Gastrocnemius medialis (tissue), 4 donors: ENCODE measurements at places on chromosomes 5 and 9. TPM values are rescaled to one million over a fixed set of nuclear protein-coding genes. Genes with fewer than 3 reads are reported as not detected.
A peak's percentile ranks its signal among the peaks of the same experiment; 100 is the strongest.

DNA sequence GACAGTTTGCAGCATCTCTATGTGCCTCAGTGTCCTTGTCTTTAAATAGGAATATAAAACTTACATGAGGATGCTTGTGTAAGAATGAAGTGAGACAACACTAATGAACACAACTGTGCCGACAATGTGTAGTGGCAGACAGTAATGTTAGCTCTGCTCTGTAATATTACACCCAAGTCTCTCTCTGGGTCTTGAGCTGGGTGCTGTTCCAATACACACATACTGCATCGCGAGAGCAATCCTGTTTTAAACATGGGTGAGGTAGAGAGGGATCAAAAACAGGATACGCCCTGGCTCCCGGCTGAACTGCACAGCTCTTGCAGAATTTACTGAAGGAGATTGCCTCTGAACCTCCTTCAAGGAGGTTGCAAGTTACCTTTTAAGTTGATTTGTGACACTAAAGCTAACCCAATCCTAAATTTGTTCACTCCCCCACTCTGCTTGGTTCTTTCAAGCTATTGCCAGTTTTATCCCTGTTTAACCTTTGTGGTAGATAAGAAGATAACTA, 155.2 kb upstream of the ISL1 start:
- no peak for DNase-seq

DNA sequence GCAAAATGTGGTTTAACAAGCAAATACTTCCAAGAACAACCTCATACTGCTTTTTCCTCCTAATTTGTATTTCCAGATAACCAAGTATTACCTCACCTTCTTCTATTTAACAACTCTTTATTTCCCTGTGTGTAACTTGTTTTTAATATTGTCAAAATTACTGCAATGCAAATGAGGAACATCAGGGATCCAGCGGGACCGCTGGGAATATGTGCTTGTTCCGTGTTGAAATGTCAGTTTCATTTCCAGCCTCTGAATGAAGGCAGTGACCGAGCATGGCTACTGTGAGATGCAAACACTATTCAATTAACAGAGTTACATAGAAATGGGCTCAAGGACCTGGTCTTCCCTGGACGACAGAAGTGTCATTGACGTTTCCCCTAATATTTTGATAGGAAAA, 110.8 kb upstream of the CTSL start:
- no peak for DNase-seq

- DNase-seq = no peak
These were observed 17.4 kb upstream of the PRLR start for GRCh38 chr5:35247648-35248034.

GRCh38 chr5:19630876-19631275, 357.1 kb downstream of the CDH18 start:
- no peak for DNase-seq

- no peak for DNase-seq
These were observed 171.3 kb downstream of the SLC28A3 start for GRCh38 chr9:84169240-84169639.

DNA sequence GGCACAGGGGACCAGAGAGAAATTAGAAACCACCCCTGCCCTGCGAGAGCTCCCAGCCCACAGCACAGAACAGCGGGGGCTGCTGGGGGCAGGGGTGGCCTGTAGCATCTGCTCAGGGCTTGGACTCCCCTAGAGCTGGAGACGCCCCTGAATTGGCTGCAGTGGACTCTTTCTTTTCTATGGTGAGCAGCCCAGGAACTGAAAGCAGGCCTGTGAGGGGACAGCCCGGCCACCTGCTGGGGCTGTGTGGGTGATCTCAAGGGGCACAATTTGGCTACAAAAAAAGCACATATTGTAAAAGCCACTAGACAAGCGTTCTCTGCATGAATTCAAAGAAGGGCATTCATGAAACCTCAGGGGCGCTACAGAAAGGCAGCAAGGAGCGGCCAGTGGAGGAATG, 57.5 kb upstream of the ICE1 start:
- no peak for DNase-seq

DNA sequence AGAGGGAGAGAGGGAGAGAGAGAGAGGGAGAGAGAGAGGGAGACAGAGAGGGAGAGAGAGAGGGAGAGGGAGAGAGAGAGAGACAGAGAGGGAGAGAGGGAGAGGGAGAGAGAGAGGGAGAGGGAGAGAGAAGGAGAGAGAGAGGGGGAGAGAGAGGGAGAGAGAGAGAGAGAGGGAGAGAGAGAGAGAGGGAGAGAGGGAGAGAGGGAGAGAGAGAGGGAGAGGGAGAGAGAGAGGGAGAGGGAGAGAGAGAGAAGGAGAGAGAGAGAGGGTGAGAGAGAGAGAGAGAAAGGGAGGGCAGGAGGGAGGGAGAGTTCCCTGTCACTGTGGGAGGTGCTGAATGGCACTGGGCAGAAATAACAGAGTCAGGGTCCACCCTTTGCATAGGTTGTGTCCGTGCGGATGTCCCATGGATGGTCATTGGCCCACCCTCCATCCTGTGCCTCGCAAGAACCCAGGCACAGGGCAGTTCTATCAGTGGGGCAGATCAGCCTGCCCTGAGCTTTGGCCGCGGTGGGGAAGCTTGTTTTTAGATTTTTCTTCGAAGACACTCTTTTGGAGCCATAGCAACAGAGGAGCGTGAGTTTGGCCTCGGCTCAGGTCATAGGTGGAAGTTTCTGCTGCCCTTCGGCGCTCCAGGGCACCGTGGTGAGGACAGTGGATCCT, 30.1 kb downstream of the ADAMTSL2 start:
- DNase-seq = no peak

- no peak for DNase-seq
These were observed 61.5 kb downstream of the UBE2QL1 start for GRCh38 chr5:6510132-6510531.

DNA sequence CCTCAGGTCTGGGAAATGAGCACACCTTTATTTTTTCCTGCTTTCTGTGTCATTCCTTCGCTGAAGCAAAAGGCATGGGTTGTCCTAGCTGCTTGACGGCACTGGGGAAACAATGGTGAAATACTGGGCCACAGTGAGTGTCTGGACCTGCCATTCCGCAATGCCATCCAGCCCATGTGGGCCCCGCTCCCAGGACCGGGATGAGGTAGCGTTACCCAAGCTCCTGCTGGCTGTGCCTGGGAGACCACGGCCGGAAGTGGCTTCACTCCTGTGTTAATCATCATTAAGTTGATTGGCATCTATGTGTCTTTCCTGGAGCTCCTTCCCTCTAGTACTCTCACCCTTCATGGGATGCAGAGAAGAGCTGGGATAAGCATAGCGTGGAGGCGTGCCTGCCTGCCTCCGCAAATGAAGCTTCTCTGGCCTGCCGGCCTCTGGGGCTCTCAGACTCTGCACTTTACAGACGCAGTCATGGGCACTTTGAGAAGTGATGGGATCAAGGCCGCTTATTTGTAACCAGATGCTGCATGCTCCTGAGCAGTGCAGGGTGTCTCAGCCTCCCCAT, 16.5 kb upstream of the SMIM32 start:
- no peak for DNase-seq

DNA sequence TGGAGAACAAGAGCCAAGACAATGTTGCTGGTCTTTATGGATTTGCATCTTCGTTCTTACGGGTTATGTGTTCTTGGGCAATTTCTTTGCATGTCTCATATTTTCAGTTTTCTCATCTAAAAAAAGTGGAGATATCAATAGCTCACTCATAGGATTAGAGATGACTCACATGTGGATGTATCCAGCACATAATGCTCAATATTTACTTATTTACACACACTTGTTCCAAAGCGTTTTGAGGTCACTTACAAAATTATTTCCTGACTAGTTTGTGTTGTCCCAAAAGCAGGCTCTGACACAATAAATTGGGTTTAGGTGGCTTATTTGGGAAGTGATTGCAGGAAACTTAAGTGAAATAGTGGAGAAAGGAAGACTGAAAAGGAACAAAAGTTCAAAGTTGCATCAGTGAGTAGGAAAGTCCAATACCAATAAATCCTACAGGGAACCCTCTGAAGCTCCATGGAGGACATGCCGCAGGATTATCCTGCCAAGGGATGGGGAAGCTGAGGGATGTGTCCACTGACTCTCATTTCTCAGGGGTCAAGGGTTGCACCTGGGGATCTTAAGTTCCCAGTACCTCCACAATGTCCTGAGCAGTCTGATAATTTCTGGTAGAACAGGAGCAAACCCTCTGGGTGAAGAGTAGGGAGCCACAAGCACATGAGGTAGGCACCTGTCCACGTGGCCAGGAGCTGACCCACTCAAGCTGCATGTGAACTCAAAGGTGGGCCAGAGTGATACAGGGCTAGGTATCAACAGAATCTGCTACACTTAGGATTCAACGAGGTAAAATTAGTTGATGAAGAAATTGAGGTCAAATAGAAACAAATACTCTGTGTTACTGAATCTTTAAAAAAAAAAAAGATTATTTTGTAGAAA, 37.4 kb upstream of the SLC44A1 start:
- no peak for DNase-seq

DNA sequence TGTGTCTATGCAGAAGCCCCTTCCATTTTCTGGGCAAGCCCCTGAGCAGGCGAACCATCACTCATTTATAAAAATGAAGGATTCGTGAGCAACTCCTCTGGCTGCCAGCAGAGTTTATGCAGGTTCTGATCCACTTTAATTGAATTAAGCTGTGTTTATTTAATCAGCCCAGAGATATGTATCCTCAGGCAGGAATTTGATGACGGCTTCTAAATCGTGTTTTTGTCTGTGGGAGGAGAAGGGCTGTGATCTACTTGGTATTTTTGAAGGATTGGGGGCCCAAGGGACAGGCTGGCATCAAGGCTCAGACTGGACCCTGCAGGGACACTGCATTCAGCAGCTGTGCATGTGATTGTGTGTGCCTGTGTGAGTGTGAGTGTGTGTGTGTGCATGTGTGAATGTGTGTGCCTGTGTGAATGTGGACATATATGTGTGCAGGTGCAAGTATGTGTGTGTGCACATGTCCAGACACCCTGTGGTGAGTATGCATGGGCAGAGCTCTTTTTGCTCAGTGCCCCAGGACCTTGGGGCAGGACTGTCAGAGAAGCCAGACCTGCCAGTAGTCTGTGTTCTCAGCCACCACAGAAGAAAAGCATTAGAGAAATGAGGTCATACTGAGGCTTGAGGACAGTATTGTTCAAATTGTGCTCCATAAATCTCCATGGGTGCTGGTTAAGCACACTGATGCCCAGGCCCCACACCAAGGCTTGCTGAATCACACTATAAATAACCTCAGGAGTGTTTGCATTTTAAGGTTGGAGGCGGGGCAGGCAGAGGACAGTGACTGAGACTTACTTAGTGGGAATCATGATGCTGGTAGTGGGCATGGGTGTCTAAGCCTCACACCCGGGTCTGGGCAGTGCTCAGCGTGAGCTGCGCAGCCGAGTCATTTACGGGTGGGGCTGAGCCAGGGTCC, 164.0 kb downstream of the CARTPT start:
- DNase-seq = no peak

GRCh38 chr9:132994410-132995120, 16.1 kb downstream of the GFI1B start:
- no peak for DNase-seq

DNA sequence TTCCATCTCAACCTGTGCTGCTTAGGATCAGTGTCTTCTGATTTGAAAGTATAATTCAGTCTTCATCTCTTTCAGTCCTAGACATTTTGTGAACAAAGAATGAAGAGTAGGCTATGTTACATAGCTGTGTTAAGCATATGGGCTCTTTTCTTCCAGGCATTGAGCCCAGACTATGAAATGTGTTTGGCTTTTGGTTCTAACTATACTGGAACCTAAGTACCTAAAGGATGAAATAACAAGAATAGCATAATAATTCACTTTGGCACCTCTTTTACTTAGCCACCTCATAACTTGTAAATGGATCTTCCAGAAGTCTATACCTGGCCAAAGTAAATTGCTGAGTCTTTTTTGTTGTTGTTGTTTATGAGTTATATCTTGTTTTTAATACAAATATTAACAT, 71.4 kb downstream of the SLF1 start:
- DNase-seq = no peak

DNA sequence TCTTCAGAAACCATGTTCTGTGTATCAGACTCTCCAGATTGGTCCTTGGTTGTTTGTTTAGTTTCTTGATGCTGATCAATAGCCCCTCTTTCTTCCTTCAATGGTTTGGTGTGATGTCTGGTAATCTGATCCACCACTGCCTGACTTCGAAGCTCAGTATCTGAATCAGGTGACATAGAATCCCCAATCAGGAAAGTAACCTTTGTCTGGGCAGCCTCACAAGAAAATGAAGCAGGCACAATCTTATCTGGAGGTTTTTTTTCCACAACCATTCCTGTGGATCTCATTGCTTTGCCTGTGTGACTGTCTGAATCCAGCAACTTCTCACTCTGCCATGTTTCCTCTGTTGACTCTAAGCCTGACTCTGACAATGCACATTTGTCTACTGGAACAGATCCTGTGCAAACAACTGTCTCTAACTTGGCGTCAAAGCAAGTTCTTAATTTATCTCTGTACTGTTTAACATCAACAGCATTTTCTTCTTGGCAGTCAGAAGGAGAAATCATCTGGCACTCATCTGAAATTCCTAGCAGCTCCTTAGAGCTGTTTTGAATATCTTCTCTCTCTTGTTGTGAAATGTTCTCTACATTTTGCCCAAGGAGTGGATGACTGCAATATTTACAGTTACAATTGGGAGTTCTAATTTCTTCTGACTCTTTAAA, 37.1 kb upstream of the RAPGEF6 start:
- DNase-seq = peak; percentile 43

GRCh38 chr9:5460157-5460556, 9.8 kb downstream of the CD274 start:
- no peak for DNase-seq

DNA sequence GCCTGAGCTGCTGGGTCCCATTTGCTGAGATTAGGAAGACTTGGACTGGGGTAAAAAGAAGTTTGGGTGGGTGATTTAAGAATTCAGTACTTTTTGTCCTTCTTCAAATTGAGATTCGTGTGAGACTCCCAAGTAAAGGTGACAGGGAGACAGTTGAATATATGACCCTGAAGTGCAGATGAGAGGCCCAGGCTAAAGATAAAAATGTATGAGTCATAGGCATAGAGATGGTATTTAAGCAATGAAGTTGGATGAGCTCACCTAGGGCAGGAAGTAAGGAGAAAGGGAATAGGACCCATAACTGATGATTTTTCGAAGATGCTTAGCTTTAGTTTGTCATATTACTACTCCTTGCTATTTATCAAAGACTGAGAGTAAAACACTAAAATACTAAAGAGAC, 255.9 kb upstream of the ADRA1B start:
- no peak for DNase-seq

DNA sequence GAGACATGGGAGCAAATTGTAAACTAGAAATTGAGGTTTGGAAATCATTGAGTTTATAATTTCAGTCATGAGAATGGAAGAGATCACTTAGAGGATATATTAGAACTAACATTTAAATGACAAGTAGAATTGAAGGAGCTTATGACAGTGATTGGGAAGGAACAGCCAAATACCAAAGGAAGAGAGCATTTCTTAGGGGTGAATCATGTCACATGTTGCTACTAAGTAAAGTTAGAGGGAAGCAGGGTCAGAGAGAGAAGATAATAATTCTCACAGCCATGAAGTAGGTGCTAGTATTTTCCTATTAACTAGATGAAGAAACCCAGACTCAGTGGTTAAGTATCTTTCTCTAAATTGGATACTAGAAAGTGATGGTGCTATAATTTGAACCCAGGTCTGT, 59.3 kb downstream of the COMMD10 start:
- no peak for DNase-seq

- DNase-seq = no peak
These were observed 40.0 kb downstream of the EHMT1 start for GRCh38 chr9:137658781-137659180.

PKD2L2 gene
- total RNA-seq = 4.8 TPM

CYSRT1 gene
- total RNA-seq = not detected

TMEM215 gene
- total RNA-seq = not detected
